Activated CD8-positive, alpha-beta memory T cell treated with anti-CD3 and anti-CD28 coated beads for 4 hours (primary cell): ENCODE measurements at places on chromosomes 13 and 19.
A peak's percentile ranks its signal among the peaks of the same experiment; 100 is the strongest.

DNA sequence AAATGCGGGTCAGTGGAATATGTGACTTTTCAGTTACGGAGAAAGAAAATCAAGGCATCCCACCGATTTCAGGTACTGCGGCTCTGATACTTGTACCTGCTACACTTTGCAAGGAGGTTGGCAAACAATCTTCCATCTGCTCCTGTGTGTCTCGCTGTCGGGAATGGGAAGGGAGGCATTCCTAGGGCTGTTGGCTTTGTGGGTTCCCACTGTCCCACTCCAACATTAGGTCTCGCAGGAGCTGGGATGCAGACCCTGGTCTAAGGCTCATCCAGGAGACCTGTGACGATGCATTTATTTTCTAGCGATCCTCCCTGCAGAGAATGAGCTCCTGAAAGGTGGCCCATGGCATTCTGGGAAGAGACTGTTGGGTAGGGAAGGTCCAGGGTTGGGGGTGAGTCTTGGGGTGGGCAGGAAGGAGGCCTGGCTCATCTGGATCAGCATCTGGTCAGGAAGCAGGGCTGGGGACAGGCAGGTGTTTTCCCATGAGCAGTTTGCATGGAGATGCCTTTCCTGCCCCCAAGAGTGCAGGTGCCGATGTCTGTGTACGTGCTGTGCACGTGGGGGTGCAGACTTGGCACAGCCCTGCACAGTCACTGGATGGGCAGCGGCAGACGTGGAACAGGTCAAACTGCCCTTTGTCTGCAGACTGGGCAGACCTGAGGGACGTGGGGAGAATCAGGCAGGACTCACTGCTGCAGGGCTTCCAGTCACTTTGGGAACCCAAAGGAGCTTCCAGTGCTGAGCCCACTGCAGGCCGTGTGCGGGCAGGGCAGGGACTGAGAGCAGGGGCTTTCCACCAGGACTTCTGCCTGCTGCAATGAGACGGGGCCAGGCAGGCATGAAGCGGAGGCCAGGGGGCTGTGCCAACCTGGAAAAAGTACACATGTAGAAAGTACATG lies 152.4 kb downstream of the TEX29 start:
- DNase-seq = no peak

DNA sequence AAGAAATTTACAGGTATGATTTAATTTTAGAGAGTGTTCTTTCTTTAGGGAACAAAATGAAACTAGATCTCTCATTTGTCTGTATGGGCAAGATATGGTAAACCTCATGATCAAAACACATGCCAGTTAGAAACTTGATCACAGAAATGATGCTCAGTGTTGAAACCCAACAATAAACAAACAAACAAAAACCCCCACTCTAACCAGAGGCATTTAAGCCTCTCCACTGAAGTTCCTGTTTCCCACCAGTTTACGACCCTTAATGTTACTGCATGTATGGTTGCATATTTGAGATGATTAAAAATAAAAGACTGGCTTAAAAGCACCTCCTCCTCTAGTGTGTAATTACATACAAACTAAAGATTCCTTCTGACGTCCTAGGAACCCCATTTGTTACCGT lies 293.3 kb upstream of the MAB21L1 start:
- DNase-seq = no peak

DNA sequence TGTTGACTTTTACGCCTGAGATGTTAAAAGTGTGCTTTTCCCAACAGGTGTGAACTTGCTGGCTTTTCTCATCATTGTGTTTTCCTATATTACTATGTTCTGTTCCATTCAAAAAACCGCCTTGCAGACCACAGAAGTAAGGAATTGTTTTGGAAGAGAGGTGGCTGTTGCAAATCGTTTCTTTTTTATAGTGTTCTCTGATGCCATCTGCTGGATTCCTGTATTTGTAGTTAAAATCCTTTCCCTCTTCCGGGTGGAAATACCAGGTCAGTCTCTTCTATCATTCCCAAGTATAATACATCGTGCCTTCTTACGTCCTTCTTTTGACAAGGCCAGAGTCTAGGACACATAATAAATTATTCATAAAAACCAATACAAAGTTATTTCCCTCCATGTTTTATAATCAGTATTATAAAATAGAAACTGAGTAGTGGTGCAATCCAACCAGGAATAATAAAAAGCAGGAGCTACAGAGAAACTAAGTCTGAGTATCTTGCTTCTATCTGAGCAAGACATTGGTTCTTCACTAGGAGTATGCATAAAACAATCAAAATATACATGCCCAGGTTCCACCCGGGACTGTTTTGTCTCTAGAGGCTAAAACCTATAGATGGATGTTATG lies 57.9 kb downstream of the RXFP2 start:
- no peak for DNase-seq

GRCh38 chr13:28991764-28992163 lies 171.6 kb downstream of the MTUS2 start:
- no peak for DNase-seq

GRCh38 chr19:6632002-6632621 lies 37.8 kb downstream of the TNFSF14 start:
- DNase-seq = peak; percentile 82

DNA sequence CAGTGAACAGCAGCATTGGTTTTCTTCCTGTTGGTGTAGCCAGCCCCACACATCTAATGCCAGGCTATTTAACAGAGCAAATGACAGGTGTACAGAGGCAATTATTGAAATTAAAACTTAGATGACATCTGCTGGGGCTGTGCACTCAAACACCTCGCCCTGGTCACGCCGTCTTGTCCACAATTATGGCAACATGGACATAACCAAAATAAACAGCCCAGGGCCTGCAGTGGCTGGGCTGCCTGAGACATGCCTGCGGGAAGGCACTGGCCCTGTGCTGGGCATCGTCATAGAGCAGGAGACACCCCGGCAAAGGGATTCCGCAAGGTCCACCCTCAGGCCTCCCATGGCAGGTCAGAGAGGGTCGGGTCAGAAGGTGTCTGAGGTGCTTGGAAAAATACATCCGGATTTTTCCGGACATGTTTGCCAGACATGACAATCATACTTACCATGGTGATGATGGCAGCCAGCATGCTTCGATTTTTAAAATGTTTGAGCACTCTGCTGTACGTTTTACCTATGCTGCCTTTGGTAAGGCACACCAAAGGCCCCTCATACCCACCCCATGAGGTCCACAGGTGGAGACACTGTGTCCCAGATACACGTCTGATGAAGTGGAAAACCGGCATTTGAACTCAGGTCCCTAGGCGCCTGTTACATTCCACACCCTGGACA lies 47.8 kb downstream of the TSHZ3 start:
- no peak for DNase-seq

DNA sequence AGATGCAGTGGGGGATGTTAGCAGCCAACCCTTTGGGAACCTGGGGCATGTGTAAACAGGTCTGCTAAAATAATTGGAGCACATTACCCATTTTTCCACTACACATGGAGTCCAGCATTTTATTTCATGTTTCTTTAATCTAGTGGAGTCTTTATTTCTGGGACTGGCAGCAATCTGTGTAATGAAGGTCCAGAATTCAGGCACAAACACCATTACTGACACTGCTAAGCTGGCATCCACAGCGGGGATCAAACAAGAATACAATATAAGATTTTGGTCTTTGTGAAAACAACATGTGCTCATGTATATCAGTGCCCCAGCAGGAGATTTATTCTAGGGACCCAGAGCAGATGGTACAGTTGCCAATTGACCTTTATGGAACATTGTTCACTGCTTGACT lies 1587.0 kb upstream of the PRR20A start:
- DNase-seq = no peak

DNA sequence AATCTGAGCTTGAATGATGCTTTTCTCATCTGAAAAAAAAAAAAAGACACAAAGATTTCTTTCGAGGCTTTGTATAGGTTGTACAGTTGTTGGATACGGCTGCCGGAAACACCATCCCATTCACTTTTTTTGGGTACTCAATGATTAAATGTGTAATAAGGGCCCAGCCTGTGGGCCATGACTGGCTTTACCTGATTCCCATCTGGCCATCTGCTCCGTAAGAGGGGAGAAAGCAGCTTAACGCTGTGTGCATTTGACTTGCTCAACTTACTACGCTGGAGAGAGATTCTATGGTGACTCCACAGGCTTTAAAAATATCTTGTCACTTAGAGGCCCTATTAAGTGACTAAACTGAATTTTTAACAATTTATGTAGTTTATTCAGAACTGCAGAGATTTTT lies 731 bp downstream of the ZNF558 start:
- no peak for DNase-seq

GRCh38 chr19:7772752-7773291 lies 9.8 kb downstream of the CLEC4M start:
- no peak for DNase-seq

DNA sequence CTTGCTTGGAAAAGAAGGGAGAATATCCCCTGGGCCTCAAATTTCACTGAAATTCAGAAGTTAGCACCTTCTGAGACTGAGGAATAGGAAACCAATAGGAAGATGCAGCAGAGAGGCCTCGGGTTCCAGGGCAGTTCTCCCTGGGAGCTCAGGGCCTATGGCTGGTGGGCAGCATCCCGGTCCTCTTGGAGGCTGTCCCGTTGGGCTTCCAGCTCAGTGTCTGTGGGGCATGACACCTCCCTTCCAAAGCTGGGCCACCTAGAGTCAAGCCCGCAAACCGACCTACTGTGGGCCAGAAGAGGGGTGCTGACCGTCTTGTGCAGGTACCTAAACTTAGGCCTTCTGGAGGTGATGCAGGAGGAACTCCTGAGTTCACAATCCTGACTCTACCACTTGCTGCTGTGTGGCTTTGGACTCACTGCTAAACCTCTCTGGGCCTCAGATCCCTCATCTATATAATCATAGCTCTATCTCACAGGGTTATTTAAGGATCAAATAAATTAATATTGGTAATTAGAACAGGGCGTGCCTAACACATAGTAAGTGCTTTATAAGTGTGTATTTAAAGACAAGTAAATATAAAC lies 17.1 kb downstream of the SIAH3 start:
- DNase-seq = no peak

DNA sequence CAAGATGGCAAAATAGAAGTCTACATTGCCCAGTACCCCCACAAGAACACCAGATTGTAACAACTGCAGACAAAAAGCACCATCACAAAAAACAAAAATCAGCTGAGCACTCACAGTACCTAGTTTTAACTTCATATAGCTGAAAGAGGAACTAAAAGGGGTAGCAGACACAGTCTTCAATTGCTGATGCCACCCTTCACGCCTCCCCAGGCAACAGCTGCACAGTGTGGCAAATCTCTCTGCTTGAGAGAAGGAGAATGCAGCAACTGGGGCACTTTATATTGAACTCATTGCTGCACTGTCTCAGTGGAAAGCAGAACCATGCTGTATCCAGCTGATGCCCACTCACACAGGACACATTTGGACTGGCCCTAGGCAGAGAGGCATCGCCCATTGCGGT lies 2714.5 kb upstream of the PCDH20 start:
- no peak for DNase-seq

- DNase-seq = no peak
Observed at GRCh38 chr13:49098198-49098597, 121.9 kb upstream of the MLNR start.

DNA sequence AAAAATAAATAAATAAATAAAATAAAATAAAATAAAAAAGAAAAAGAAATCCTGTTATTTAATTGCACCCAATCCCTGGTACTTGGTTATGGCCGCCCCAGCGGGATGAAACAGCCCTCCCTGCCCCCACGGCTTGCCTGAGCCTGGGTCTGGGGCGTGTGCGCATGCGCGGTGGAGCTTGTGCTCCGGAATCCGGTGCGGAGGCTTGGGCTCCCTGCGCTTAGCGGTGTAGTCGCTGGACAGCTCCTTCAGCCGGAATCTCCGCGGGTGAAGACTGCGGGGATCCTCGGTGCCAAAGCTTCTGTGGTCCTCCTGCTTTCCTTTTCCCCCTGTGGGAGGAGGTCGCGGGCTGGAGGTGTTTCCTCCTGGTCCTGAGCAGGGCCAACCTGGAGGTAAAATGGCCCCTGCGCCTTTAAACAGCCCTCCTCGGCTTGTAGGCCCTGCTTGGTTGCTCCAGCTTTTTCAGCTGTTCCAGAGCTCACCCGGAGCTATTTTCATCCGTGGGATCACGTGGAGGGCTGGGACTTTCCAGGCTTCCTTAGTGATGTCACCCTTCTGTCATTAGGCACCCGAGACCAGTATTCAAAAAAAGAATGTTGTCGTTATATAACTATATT lies at the start of gene PLA2G4C:
TSS of gene PLA2G4C (minus strand) at position 468 of the 617 bp plus-strand sequence. CDS start 4,288 bp downstream, outside the sequence.
- peak; percentile 68 for DNase-seq

GRCh38 chr13:36193151-36193855 lies 21.1 kb downstream of the SOHLH2 start:
- no peak for DNase-seq

DNA sequence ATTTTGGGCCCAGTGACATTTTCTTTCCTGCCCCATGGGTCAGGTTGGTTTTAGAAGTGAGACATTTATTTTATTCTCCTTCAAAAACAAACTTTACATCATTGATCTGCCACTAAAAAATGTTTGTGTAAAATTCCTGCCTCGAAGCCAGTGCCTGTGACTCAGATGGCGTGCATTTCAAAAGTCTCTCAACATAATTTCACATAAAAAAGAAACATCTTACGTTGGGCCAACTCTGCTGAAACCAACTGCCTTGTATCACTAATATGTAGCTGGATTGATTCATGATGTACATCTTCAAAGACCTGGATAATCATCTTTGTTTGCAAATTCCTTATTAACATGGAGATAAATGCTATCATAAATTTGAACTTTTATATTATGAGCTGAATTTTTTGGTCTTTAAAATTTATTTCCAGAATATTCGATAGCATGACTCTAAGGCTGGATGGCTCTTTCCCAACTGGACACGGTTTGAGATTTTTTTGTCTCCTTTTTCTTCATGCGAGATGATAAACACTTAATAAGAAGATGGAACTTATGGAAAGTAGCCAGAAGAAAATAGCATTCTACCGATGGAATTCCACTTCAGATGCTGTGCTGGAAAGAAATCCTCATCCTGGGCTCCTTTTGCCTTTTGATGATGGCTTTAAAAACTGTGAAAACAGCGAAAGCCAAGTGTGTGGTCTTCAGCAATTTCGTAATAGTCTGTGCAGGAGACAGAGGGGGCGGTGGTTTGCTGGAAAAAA lies 420.5 kb downstream of the FGF9 start:
- no peak for DNase-seq

DNA sequence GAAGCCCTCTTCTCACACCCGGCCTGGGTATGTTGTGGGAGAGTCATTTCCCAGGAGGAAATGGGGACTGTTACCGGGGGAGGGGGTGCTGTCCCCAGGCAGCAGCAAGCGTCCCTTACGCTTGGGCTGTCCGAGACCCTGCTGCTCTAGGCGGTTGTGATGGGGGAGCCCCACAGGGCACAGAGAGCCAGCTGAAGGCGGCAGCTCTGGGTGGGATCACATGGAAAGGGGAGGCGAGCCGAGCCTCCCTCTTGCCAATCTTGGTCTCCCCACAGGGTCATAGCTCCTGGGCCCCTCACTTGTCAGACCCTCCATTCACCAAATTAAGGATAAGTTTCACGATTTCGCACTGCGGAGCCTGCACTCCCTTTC lies 22.0 kb downstream of the EPN1 start:
- DNase-seq = no peak

- no peak for DNase-seq
Observed at GRCh38 chr13:82766732-82767321, 1115.4 kb downstream of the SLITRK1 start.

- DNase-seq = no peak
Observed at GRCh38 chr13:45209229-45209628, 8.4 kb upstream of the KCTD4 start.
